ENCODE measurements at places on chromosomes 6 and 20.

- peak; percentile 58 for DNase-seq
These were observed 161.1 kb downstream of the FARS2 start for GRCh38 chr6:5422321-5422915.

GRCh38 chr20:37574199-37574890, 46.7 kb upstream of the BLCAP start:
- no peak for DNase-seq

GRCh38 chr6:71015392-71015791, 58.5 kb upstream of the B3GAT2 start:
- DNase-seq: no peak

DNA sequence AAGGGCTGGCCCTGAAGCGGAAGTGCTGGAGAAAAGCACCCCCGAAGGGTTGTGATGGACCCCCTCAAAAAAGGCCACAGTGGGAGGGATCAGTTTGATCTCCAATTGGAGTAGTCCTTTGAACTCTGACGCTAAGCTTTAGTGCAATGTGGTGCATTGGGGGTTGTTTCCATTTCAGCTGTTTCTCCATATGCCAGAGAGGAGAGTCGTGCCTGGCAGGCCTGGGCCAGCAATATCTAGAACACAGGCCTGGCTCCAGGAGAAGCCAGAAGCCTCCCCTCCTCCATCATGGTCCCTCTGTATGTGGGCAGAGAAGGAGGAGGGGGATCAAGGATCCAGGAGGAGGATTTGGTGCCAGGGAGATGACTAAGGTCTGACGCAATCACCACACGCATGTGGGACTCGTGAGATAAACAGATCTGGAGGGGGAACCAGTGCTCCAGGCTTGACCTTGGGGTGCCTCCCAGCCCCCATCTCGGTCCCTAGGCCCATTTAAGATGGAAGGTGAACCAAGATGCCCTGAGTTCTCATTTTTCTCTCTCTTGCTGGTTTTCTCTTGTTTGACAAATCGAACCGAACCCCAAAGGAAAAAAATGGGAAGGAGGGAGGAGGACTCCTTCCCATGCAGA, 517.4 kb upstream of the JARID2 start:
- DNase-seq: peak; percentile 69

GRCh38 chr20:51121901-51122412, 99.0 kb upstream of the KCNG1 start:
- peak; percentile 70 for DNase-seq

- DNase-seq: no peak
These were observed 232.8 kb downstream of the ZNF217 start for GRCh38 chr20:53360852-53361251.

- DNase-seq: no peak
These were observed 39.2 kb downstream of the SRSF3 start for GRCh38 chr6:36633370-36633769.

DNA sequence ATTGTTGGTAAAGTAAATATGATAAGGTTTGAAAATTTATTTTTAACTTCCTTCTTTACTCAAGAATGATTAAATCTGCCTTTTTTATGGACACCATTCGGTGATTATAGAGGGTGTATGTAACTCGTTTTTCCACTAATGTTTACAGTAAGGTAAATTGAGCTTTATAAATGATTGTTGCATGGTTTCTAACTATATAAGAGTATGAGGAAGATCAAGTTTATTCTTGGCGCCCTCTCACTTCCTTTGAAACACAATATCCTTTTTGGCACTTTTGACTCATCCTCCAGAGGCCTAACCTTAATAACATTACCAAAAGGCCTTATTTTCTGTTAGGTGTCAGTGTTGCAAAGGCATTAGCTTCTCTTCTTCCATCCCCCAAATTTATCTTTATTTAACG, 41.8 kb upstream of the MTRF1L start:
- no peak for DNase-seq

GRCh38 chr6:21587961-21588480, 5.5 kb upstream of the SOX4 start:
- DNase-seq: peak; percentile 56

DNA sequence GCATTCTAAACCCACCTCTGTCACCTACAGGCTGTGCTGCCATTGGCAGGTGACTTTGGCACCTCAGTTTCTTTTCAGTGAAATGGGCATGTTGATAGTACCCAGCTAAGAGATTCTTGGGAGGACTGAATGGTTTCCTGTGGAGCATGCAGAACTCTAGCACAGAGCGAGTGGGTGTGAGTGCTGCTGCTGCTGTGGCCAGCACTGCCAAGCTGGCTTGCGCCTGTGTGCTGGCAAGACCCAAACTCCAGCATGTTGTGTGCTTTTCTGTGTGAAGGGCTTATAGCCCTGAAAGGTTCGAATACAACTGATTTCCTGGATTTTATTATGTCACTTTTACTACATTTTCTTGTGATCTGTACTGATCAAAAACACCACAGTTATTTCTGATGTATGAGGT, 78.1 kb upstream of the KIF25 start:
- DNase-seq: no peak

- DNase-seq: no peak
These were observed 4.2 kb upstream of the EYA4 start for GRCh38 chr6:133236932-133237331.

- no peak for DNase-seq
These were observed 4.1 kb downstream of the ANGPT4 start for GRCh38 chr20:911882-912600.

Measured in EH (cell line).